NCI-H187 (cell line): ENCODE measurements at places on chromosomes 11 and 22.

DNA sequence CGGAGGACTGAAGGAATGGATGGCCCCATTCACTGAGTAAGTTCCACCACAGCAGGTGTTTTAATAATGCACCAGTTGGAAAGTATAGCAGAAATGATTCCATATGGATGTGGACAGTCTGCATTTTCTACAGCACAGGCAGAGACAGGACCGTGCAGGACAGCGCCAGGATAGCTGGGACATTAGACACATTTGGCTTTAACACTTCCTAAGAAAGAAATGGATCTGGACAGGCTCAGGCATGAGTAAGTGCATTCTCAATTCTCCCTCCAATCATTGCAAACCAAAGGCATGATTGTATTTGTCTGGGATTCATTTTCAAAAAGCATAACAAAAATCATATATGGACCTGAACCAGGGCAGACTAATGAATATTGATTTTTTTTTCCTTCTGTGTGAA, 233.0 kb upstream of the POU2AF2 start:
- no peak for DNase-seq

DNA sequence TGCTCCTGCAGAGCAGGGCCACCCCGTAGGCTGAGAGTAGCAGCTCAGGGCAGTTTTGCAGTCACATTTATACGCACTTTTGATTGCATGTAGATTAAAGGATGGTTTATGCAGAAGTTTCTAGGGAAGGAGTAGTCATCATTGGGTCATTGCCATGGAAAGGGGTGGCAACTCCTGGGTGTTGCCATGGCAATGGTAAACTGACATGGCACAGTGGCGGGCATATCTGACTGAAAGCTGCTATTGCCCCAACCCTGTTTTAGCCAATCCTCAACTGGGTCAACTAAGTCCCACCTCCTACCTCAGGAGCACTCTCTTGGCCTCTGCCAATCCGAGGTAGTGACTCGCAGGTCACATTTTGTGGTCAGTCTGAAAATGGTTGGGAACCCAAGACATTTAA, 2.4 kb upstream of the ARSA start:
- DNase-seq: no peak

- no peak for DNase-seq
These were observed 785 bp upstream of the EFCAB6 start for GRCh38 chr22:43812890-43813289.

GRCh38 chr11:122788781-122789535, 49.3 kb upstream of the CRTAM start:
- no peak for DNase-seq

GRCh38 chr11:57214098-57214417, 23.0 kb downstream of the APLNR start:
- DNase-seq: no peak

DNA sequence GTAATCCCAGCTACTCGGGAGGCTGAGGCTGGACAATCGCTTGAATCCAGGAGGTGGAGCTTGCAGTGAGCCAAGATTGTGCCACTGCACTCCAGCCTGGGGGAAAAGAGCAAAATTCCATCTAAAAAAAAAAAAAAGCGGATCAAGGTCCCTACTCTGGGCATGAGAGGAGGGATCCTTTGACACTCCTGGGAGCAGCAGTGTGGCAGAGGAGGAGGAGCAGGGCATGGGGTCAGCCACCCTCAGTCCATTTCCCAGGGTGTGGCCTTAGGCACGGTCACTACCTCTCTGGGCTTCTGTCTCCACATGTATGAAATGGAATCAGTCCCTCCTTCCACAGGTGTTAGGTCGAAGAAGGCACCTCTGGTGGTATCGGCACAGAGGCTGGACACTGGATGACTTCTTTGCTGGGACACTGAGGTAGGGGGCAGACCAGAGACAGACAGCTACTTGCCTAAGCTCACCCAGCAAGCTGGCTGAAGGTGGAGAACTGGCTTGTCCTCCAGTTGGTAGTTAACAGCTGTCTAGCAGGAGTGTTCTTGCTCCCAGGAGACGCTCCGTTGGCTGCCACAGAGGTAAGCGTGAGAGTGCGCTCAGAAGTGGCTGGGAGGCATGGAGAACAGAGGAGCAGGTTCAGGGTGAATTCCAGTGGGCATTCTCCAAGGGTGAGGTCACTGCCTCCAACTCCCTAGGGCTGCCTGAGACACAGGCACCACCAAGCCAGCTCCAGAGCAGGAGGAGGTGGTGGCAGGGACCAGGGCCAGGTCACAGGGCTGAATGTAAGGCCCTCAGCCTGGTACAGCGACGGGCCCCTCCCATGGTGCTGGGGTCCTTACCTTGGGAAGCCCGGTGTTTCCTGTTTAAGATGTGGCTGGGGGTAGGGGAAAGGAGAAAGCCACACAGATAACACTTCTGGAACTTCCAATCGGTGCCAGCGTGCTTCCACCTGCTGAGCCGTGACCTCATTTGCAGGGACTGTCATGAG, 19.5 kb downstream of the TXN2 start:
- peak; percentile 60 for DNase-seq

GRCh38 chr11:114209343-114209742, 86.9 kb upstream of the NNMT start:
- no peak for DNase-seq

- DNase-seq: no peak
These were observed 6.4 kb upstream of the C11orf96 start for GRCh38 chr11:43936076-43936475.

GRCh38 chr22:29992341-29993275, 87.7 kb upstream of the HORMAD2 start:
- no peak for DNase-seq

DNA sequence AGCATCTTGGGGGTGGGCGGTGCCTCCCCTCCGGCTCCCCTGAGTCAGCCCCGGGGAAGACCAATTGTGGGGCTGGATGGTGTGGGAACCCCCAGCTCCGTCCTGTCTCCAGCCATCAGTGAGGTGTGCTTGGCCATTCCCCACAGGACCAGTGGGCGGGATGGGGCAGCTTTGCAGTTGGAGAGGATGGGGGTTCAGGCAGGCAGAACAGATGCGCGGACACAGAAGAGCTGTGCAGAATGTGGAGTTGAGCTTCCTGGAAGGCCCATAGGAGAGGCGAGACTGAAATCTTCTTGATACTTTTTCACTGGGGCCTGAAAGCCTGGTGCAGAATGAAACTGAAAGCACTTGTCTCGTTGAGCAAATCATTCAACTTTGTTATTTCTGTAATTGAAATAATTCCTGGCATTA, 23.8 kb downstream of the PARVB start:
- DNase-seq: no peak

- no peak for DNase-seq
These were observed 6.1 kb downstream of the WNT7B start for GRCh38 chr22:45970705-45971407.

DNA sequence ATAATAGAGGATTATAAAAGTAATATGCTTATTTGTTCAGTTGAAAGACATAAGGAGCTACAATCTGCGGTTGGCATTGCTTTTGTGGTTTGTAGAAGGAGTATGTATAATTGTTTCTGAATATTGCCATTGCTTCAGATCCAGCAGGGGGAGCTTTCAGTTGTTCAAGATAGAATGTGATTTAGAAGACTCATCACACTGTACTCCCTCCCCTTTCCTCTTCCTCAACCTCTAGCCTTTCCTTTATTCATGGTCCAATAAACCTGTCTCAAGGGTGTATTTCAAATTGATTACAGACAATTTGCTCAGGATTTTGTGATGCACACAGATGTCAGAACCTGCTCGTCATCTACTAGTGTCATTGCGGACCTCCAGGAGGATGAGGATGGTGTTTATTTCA, 9.8 kb downstream of the PRMT3 start:
- no peak for DNase-seq

- DNase-seq: no peak
These were observed 69.1 kb upstream of the SUSD2 start for GRCh38 chr22:24112188-24112587.

- DNase-seq: no peak
These were observed 2.6 kb downstream of the RPLP2 start for GRCh38 chr11:812390-812789.

- no peak for DNase-seq
These were observed 921 bp downstream of the C1QTNF5 start for GRCh38 chr11:119339589-119340334.

DNA sequence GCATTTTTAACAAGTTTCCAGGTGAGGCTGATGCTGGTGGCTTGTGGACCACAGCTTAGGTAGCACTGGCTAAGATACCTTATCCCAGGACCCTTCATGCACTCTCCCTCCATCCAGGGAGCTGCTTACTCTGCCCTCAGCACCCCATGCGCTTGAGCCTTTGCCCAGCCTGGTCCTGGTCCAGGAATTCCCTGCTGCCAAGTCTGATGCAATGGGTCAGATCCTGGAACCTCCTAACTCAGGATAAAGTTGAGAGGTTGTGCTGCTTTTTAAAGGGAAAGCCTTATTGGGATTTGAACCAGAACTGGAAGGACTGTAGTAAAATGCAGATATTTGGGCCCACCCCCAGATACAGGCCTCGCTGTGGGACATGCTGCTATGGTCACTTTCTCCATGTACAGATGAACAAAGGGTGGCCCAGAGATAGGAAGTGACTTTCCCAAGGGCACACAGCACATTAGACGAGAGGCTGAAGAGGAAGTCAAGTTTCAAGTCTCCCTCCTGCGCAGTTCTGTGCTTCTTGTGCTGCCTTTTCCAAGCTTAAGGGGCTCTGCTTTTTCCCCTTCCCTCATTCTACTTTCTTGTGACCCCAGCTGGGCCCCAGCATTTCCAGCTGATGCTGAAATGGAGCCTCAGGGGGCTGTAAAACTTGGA, 824 bp upstream of the LGALS12 start:
- DNase-seq: no peak

GRCh38 chr11:66874232-66874631, 17.4 kb downstream of the LRFN4 start:
- DNase-seq: no peak

DNA sequence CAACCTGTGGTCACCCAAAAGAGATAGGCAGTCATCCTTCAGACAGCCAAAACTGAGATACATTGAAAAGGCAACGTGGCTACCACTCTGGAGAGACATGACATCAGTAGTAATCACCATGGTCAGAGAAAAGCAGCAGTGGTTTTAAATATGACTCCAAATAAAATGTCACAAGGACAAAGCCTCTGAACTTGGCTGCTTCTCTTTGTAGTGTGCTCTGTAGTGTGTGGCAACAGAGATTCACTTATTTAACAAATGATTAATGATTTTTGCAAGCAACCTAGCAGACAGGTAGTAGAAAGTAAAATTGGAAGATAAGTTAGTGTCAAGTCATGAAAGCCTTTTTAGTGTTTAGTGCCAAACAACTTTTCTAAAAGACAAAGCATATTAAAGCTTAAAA, 63.5 kb downstream of the PAX6 start:
- DNase-seq: no peak

DNA sequence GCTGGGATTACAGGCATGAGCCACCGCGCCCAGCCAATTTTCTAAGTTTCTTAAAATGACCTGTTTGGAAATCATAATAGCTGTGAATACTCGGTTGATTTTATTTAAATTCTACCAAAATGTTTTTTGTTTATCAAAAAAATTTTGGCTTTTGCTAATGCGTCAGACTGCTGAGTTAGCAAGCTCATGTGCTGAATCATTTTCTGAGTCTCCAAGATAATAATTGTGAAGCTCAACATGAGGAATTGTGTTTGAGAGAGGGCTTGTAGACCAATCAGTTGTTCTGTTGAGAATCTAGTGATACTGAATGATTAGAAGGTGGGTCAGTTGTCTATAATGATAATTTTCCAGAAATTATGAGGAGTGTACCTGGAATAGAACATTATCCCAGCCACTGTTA, 15.9 kb downstream of the RNF214 start:
- DNase-seq: no peak

GRCh38 chr11:101880222-101880621, 34.6 kb upstream of the CEP126 start:
- no peak for DNase-seq

DNA sequence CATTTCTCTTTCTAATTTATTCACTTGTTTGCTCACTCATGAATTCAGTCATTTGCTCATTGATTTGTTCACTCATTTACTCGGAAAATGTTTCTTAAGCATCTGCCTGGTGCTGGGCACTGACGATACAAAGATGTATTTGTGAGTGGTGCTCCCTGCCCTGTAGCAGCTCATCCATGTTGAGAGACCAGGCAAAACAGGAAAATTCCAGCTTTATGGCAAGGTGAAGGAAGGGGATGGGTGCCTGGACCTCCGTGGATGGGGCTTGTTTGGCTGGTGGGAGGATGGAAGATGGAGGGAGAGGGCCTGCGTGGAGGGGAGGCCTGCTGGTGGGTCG, 53.1 kb downstream of the TBC1D22A start:
- DNase-seq: no peak

- DNase-seq: no peak
These were observed 45.5 kb downstream of the KCNJ1 start for GRCh38 chr11:128821556-128821955.

GRCh38 chr11:103805688-103806009, 230.8 kb upstream of the DDI1 start:
- no peak for DNase-seq

DNA sequence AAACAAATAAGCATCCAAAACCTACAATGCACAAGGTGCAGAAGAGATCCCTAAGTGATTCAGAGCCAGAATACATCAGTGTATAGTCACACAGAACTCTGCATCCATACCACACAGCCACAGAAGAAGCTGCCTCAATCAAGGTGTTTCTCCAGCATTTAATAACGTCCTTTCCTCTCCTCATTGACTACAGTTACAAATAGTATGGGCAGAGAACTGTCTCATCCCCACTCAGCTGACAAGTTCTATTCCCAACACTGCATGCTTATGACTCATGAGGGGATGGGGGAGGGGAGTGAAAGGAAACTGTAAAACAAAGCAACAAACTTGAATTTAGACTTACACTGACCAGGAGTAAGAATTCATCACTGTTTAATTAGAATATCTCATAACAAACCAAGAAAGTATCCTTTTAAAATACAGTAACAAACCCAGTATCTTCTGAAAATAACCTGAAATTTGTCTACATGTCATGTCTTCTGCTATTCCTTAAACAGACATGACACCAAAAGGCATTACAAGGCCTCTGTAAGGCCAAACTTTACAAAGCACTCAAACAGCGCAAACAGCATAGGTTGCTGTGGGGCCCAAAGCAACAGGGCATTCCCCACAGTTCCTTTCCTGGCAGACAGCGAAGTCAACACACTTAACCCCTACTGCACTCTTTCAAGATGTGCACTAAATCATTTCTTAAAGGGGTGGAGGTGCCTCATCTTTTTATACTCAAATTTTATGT, 29.3 kb downstream of the CELF1 start:
- DNase-seq: no peak

GRCh38 chr11:94543695-94544645, at the start of gene FUT4:
Gene FUT4 (plus strand): TSS chr11:94543921. CDS start chr11:94544134, 213 bp downstream.
- DNase-seq: peak; percentile 75

- DNase-seq: no peak
These were observed 364.1 kb upstream of the PITPNB start for GRCh38 chr22:28283068-28283654.
